Hematopoietic multipotent progenitor cell treated with erythropoietin and hydrocortisone succinate and interleukin-3 and kit ligand, for 6 days (in vitro differentiated cells): ENCODE measurements at places on chromosomes 16 and 17.

GRCh38 chr17:63542942-63543821, 7.1 kb upstream of the DCAF7 start:
- no peak for DNase-seq

- peak; percentile 83 for DNase-seq
Measured at GRCh38 chr17:66468241-66469087, 166.1 kb downstream of the PRKCA start.

GRCh38 chr16:84193480-84193879, 2.5 kb downstream of the ADAD2 start:
- no peak for DNase-seq

GRCh38 chr17:4118015-4118743, 24.7 kb downstream of the ZZEF1 start:
- DNase-seq, result no peak
